ENCODE measurements at places on chromosomes 16 and 17.

DNA sequence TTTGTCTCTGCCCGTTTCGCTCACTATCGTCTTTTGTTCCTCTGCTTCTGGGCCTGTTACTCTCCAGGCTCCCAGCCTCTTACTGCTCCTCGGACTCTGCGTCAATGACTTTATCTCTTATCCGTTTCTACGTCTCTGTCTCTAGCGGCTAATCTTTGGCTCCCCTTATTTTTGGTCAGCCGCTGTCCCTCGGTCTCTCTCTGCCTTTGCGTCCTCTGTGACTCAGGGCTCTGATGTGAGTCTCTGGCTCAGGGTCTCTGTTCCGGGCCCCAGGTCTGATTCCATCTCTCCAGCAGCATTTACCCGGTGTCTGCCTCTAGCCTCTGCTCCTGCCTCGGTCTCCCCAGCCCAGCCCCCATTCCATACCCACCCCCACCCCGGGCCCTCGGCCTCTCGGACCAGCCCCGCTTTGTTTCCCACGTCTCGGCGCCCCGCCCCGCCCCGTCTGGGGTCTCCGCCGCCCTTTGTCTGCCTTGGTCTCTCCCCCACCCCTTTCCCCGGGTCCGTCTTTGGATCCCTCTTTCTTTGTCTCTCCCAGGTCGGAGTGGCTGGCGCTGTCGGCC is 547 bp upstream of the ZNF48 start:
- DNase-seq, result no peak

- DNase-seq, result no peak
Measured at GRCh38 chr17:14201021-14201987, 35.4 kb downstream of the CDRT15 start.

- no peak for DNase-seq
Measured at GRCh38 chr17:83070800-83071341, 8.5 kb upstream of the METRNL start.

- no peak for DNase-seq
Measured at GRCh38 chr17:34658811-34659560, 79.6 kb downstream of the TMEM132E start.

Measured in stimulated activated CD8-positive, alpha-beta memory T cell treated with anti-CD3 and anti-CD28 coated beads, Interleukin-2, amount 100 ng/mL, for 1 hour (primary cell).